CD4-positive, alpha-beta memory T cell (primary cell): ENCODE measurements at places on chromosomes 16 and 17. TPM values are rescaled to one million over a fixed set of nuclear protein-coding genes. Genes with fewer than 3 reads are reported as not detected.

DNA sequence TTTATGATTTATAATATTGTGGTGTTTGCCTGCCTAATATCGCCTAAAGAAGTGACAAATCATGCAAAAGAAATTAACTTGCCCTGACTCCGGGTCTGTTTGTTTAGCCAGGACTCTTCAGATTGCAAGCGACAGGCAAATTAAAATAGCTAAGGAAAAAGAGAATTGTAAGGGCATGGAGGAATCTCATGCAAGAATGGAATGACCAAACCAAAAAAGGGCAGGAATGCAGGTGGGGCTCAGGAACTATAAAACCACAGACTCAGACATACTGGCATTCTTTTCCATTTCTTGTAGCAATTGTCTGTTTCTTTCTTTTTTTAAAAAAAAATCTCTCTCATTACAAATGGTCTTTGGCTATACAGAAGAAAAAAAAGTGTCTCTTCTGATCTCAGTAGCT is 188.1 kb upstream of the XYLT1 start:
- H3K36me3 ChIP-seq: no peaks in the 10 kb centered on the region
- no peaks in the 10 kb centered on the region for H3K4me1 ChIP-seq
- no peak for DNase-seq
- H3K4me3 ChIP-seq: no peak overlapping the region

GRCh38 chr16:74099530-74099929 is 197.1 kb upstream of the PSMD7 start:
- H3K27me3 ChIP-seq: no peaks in the 10 kb centered on the region
- no peak for DNase-seq
- H3K36me3 ChIP-seq: no peaks in the 10 kb centered on the region
- no peaks in the 10 kb centered on the region for H3K4me1 ChIP-seq

COL1A1 gene
- total RNA-seq: 1.0 TPM

DNA sequence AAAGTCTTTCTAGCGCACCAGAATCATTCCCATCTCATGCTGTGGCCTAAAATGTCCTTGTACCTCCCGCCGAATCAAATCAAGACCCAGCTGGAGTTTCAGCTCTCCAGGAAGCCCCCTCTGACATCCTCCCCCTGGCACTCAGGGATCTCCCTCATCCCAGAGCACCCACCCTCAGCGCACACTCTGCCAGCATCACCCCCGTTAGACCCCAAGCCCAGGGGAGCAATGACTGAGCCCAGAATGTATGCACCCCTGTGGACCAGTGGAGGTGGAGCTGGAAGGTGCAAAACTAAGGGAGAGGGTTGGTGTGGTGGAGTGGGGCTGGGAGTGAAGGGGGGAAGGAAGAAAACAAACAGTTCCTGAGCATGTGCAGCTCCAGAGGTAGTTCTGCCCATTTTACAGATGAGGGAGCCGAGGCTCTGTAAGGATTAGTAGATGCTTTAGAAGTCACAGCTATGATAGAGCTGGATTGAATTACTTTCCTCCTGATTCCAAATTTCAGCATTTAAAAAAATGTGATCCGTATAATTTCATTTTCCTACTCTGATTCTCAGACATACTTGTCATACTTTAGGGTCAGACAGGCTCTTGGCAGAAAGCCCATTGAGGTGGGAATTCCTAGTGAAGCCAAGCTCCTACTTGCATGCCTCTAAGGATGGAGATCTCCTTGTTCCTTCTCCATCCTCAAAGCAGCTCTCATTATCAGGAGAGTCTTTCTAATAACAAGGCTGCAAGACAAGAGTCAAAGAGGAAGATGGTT is 242.7 kb downstream of the KATNIP start:
- H3K4me1 ChIP-seq: no peaks in the 10 kb centered on the region
- H3K4me3 ChIP-seq: no peak overlapping the region
- no peaks in the 10 kb centered on the region for H3K36me3 ChIP-seq
- H3K27ac ChIP-seq: no peak overlapping the region

PPL gene
- not detected for total RNA-seq

GRCh38 chr16:85800321-85800669 is 800 bp downstream of the COX4I1 start:
- H3K4me3 ChIP-seq: peak overlapping the region; percentile 67
- H3K36me3 ChIP-seq: peaks cover 40% of the 10 kb centered on the region
- DNase-seq: no peak
- H3K4me1 ChIP-seq: peaks cover 29% of the 10 kb centered on the region
- peak overlapping the region; percentile 97 for H3K27ac ChIP-seq

DNA sequence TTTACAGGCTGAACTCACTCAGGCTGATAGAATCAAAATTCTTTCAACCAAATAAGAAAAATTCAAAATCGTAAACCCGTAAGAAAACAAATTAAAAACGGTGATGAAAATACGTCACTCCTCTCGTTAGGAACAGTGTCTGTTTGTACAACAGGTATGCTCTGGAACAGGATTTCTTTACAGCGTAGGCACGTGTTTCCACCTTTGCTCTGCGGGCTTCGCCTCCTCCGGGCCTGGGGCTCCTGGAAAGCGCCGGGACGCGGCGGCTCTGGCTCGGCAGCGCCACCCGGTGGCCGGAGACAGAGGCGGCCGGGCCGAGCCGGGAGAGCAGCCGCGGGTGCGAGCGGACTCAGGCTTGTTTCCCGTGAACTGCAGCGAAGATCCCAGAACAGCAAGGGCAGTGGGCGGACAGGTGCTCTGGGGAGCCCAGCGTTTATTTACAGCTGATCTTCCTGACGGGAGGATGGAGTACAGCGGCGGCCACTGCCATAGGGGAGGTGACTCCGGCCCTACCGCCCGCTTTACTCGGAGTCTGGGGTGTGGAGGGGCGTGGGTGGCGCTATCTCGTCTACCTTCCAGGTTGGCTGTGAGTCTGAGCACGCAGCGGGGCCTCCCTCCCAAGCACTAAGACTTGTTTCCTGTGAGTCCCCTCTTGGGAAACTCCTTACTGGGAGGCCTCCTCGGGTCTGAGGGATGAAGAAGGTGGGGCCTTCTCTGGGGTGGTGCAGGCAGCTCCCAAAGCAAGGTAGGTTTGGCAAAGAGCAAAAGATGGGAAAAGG is 40.5 kb upstream of the ATP2A3 start:
- H3K27ac ChIP-seq: no peak overlapping the region
- peaks cover 34% of the 10 kb centered on the region for H3K36me3 ChIP-seq
- peak; percentile 65 for DNase-seq
- H3K4me3 ChIP-seq: no peak overlapping the region
- peaks cover 8% of the 10 kb centered on the region for H3K4me1 ChIP-seq

DNA sequence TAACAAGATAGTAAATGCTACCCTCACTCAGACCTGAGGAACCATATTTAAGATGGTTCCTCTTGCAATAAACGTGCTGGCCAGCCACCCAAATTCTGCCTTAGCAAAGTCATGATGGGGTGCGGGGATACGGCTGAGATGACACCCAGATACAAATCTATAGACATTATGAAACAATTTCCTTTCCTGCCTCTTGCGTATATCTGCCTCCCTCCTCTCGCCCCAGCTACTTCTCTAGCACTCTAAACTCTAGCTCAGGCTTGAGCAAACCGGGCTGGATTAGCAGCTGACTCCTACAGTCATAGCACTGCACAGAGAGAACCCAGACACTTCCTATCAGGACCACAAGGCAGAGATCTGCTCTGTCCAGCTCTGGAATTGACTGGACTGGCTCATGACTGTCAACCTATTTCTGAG is 22.3 kb downstream of the CD300LF start:
- no peak overlapping the region for H3K4me3 ChIP-seq
- H3K27ac ChIP-seq: no peak overlapping the region
- no peaks in the 10 kb centered on the region for H3K27me3 ChIP-seq
- H3K4me1 ChIP-seq: no peaks in the 10 kb centered on the region
- no peak for DNase-seq

DNA sequence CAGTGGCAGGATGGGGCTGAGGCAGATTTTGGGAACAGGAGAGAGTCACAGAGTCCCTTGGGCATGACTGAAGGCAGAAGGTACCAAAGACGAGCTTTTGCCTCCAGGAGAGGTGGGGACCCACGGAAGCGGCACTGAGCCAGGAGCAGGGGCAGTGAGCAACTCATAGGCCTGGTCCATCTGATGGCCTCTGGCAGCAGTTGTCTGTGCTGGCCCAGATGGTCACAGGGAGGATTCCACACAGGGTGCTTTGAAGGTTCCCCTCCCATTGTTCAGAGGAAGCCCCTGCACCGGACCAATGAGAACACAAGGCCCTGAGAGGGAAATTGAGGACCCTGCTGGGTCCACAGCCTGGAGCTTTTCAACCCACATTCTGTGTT is 360.3 kb upstream of the TNRC6C start:
- no peak overlapping the region for H3K4me3 ChIP-seq
- no peak for DNase-seq
- H3K27me3 ChIP-seq: no peaks in the 10 kb centered on the region
- H3K36me3 ChIP-seq: no peaks in the 10 kb centered on the region
- H3K27ac ChIP-seq: no peak overlapping the region
- peaks cover 3% of the 10 kb centered on the region for H3K4me1 ChIP-seq

GRCh38 chr17:16435925-16436886 is 20.8 kb downstream of the TRPV2 start:
- no peak for DNase-seq
- peaks cover 24% of the 10 kb centered on the region for H3K4me1 ChIP-seq
- H3K4me3 ChIP-seq: no peak overlapping the region
- H3K27me3 ChIP-seq: no peaks in the 10 kb centered on the region

DNA sequence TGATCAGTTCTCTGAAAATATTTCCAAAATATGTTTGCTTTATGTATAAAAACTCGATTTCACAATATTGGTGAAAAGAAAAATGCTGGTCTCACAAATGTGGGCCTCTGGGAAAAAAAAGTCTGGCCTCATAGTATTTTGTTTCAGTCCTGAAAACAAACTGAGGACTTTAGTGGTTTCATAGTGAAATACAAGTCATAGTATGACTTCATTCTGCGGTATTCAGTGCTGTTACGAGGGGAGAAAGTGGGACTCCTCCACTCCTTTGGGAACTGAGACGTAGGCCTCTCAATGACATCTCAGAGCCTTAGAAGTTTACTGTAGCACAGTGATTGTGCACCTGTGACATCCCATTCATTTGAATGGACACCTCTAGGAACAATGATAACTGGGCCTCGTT is 56.0 kb downstream of the CYB561 start:
- H3K27ac ChIP-seq: no peak overlapping the region
- H3K27me3 ChIP-seq: no peaks in the 10 kb centered on the region
- no peak overlapping the region for H3K4me3 ChIP-seq

DNA sequence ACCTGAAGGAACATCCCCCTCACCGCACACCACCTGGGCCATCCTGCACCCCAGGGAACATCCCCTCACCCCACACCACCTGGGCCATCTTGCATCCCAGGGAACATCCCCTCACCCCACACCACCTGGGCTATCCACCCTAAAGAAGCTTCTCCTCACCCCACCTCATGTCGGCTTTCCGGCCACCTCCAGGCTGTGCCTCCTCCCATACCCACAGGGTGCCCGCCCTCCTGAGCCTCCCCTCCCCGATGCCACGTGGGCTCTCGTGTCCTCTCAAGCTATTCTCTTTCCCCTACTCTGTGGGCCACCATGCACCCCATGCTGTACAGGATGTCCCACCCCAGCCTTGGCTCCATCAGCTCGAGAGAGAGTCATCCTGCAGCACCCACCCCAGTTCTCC is 18.0 kb downstream of the MYLK3 start:
- DNase-seq: no peak
- no peaks in the 10 kb centered on the region for H3K4me1 ChIP-seq
- H3K36me3 ChIP-seq: no peaks in the 10 kb centered on the region
- no peak overlapping the region for H3K4me3 ChIP-seq
- no peak overlapping the region for H3K27ac ChIP-seq
- H3K27me3 ChIP-seq: no peaks in the 10 kb centered on the region

CLDN6 gene
- not detected for total RNA-seq

CCL8 gene
- not detected for total RNA-seq
